ENCODE measurements at places on chromosomes 3 and 15. TPM values are rescaled to one million over a fixed set of nuclear protein-coding genes. Genes with fewer than 3 reads are reported as not detected.
A peak's percentile ranks its signal among the peaks of the same experiment; 100 is the strongest.

GXYLT2 gene
- not detected for total RNA-seq

GRCh38 chr3:101633186-101633585 lies 43.7 kb downstream of the ZBTB11 start:
- DNase-seq, result no peak

DNA sequence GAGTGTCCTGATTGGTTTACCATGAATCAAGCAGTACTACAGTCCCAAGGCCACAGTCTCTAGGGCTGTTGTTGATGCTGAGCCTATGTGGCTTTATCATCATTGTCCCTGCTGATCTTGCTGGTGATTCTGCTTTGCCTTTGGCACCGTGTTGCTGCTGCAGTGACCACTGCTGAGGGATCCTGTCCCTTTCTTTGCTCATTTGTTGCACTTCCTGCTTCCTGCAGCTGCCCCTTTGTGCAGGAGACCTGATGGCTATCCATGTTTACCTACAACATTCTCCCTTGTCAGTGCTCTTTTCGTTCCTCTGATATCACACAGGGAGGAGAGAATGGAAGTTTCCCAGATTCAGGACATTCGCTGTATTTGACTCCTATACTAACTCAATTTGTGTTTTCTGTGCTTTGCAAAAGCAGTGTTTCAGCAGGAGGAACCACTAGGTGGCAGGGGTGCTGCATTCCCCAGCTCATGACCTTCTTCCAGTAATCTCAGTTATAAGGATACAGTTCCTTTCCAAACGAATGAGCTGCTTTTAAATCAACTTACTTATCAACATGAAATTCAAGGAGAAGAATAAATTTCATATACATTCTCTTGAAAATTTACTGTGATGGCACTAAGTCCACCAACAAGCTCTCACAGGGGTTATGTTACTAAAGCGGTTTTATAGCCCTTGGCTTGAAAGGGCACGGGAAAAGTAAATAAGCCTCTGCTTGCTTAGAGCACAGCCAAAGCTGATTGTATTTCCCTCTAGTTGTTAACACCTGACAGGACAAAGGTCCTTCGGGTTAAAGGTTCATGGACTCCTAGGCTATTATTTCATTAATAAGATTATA lies 9.7 kb upstream of the THUMPD3 start:
- peak; percentile 56 for DNase-seq

NEK10 gene
- total RNA-seq, result 1.5 TPM

GJD2 gene
- total RNA-seq, result not detected

GRCh38 chr15:52960283-52960682 lies 170.1 kb upstream of the ONECUT1 start:
- no peak for DNase-seq

DNA sequence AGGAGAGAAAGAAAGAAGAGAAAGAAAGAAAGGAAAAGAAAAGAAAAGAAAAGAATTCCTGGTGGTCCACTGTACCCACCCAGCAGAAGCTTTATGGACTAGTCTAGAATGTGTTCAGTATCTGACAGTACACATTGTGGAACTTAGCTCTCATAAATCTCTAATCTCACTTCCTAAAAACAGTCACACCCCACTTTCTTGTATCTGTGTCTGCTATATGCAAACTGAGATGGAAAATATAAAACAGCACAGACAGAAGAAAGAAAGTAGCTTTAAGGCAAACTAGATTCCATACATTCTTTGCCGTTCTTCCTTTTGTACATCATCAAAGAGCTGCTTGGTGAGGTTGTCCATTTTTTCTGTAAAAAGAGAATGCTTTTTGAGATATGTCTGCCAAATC lies 41.1 kb upstream of the GNB5 start:
- no peak for DNase-seq

GRCh38 chr3:154571553-154572226 lies 141.7 kb upstream of the GPR149 start:
- DNase-seq, result no peak

ABHD14A gene
- total RNA-seq, result 17.7 TPM
